ENCODE measurements at places on chromosomes 4 and X.

DNA sequence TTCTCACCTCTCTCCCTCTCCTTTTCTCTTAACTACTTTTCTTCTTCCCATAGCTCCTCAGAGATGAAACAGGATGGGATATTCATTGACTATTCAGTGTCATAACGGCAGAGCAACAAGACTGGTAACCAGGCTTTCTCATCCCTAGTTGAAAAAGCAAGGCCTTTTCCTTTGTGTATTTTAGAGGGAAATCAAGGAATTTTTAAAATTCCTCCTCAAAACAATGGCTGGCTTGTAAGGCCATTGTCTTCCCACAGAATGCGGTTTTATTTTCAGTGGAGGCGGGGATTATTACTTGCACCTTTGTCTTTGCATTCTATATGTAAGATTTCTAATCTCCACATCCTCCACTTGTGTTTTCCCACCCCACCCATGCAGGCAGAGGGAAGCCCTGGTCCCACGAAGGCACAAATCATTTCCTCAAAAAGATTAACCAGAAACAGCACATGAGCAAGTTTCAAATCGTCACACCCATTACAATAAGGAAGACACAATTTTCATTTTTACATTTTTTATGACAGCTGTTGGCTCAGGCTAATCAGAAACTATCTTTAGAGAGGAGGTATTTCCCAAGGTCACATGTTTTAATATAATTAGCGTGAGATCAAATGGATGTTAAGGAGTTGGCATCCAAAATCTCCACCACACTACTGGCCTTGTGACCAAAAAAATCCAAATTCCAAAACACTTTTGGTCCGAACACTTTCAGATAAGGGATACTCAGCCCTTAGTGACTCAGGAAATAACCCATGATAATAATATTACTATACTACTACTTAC, 53.0 kb upstream of the KDR start:
- no peak for DNase-seq

- DNase-seq = no peak
Observed at GRCh38 chrX:119459181-119459580, 9.1 kb upstream of the SLC25A5 start.

DNA sequence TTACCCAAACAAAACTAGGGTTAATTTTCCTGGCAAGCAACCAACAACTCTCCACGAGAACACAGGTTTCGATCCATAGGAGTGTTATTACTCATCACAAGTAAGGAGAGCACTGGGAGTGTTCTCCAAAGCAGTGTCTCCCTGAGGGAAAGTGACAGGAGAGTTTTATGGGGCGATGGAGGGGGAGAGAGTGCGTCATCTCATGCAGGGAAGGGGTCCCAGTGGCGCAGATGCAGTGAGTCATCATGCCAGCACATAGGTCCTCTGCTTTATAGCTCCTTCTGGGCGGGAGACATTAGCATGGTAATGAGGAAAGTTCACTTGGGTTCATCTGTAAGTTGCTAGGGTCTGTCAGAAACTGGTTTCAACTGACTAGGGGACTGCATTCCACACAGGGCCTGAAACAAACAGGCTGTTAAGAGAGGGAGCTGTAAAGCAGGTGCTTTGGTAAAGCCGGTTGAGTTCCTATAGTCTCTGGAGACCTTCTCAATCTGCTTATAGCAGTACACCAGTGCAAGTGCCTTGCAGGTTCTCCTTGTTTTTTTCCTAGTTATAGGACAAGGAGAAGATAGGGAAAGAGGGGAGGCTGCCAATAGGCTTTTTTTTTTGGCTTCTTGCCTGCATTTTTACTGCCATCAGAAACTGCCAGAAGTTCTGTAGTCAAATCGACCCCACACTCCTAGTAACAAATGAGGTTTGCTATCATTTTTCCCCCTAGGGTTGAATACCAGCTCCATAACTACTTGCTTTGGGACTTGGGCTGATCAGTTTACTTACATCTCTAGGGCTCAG, 12.8 kb upstream of the BOD1L1 start:
- DNase-seq = peak; percentile 27

GRCh38 chr4:25970226-25970675, 56.2 kb downstream of the SMIM20 start:
- DNase-seq = no peak

DNA sequence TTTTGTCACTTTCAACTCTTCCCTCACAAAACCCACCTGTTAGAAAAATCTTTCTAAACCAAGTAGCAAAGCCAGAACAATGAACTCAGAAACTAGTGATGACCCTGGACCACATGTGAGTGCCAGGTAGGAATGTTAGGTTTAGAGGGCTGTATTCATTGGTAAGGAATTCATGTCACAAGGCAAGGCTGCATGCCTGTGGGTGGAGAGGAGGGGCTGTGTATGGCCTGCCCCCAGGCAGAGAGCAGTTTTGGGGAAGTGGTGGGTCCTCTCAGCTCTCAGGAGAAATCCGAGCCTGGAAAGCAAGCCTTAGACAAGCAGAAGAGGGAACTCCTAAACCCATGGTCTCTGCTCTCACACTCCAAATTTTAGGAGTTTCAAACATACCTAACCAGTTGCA, 2.4 kb downstream of the RNF175 start:
- no peak for DNase-seq

Measured in Caco-2 (cell line).